ENCODE measurements at places on chromosomes 6 and 20.

GRCh38 chr6:17870300-17871188, 116.9 kb downstream of the KIF13A start:
- no peak for DNase-seq

DNA sequence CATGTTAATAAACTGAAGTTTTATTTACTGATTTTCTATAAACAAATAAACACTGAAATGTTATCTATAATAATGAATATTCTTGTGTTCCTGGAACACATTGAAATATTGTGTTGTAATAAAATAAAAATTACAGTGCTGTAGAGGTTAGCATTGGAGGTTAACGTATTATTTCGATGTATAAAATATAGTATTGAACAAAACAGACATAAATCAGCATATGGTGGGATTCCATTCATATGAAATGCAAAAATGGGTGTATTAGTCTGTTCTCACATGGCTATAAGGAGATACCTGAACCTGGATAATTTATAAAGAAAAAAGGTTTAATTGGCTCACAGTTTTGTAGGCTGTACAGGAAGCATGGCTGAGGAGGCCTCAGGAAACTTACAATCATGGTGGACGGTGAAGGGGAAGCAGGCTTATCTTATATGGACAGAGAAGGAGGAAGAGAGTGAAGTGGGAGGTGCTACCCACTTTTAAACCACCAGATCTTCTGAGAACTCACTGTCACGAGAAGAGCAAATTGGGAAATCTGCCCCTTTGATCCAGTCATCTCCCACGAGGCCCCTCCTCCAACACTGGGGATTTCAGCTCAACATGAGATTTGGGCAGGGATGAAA, 24.6 kb upstream of the BMP6 start:
- no peak for DNase-seq

DNA sequence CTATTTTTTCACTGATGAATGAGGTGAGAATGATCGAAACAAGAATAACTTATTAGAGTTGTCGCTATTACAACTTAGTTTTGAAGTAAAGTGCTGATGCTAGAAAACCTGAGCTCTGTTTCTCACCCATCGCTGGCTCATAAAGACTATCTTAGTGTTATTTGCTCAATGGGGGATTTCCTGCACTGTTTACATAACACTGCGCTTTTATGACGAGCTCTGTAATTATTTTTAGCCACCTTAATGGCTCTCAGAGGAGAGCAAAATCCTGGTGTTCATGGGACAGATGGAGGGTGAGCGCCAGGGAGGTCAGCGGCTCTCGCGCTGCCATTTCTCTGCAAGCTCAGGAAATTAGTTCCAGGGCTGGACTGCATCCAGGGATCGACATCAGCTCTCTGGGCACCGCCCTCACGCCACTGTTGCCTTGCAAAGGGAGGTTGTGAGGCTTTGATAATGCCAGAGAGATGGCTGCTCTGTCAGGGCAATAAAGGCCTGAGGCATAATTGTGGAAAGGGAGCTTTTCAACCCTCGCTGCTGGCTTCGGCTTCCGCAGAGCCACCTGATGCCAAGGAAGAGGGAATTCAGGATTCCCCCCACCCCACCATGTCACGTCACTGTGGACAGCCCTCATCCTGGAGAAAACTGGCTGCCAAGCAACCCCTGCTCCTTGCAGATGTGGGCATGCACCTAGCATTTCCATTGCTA, 72.0 kb downstream of the DACT2 start:
- peak; percentile 19 for DNase-seq

GRCh38 chr6:150228072-150228733, 85.4 kb downstream of the PPP1R14C start:
- no peak for DNase-seq

GRCh38 chr6:36389353-36389752, 1.9 kb upstream of the ETV7 start:
- DNase-seq = no peak

DNA sequence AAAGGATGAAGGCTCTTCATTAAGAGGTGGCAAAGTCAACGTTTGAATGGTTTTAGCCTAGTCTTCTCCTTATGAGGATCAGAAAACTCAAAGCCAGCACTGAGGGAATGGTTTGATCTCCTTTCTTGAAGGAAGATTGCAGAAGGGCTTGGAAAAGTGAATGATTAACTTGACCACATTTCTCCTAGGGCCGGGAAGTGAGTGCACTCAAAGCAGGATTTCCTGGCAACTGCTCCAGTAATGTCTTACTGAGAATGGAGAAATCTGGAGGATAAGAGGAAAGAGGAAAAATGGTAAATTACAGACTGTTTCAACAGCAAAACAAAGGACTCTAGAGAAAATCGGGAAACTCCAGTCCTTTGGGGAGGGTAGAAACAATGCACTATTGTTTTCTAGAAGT, 189.0 kb upstream of the FOXA2 start:
- no peak for DNase-seq

- DNase-seq = no peak
These were observed 169.3 kb downstream of the TSHZ2 start for GRCh38 chr20:53141201-53142050.

- DNase-seq = no peak
These were observed 10.0 kb upstream of the FAM110A start for GRCh38 chr20:823574-823902.

GRCh38 chr6:167689751-167690150, 137.0 kb upstream of the AFDN start:
- no peak for DNase-seq

GRCh38 chr6:27892649-27893058, 19.5 kb downstream of the OR2B2 start:
- no peak for DNase-seq

DNA sequence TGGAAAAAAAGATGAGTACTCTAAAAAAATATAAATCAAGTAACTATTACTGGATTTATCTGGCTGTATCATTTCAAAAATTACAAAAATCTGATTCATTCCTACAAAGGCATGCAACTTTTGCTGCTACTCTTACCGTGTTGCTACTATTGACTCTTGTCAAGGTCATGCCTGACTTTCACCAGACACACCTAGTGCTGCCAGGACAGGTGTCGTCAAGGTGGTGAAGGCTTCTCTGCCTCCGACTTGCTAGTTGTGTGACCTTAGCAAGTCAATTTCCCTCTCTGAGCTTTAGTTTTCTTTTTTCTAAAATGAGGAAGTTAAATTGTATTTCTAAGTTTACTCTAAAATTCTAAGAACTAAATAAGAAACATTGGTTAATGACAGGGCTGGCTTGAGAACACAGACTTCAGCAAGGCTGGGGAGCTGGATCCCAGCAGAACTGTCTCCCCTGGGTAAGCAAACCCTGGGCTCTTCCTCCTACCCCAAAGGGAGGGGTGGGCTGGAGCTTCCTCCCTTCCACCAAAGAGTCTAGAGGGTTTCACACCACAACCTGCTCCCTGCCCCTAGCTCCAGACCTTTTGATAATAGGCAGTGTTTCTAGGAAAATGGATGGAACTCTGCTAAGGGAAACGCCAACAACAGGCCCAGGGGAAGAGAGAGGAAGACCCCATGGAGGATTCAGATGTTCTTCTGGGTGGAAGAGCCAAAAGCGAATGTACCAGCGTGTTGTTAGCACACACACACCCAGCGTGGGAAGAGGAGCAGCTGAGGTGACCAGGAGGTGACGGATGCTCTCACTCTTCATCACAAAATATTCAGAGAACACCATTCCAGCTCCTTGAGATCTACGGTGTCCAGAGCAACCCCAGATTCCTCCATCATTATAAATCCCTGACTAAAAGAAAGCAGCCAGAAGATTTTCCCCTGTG, 47.9 kb upstream of the CITED2 start:
- no peak for DNase-seq
